ENCODE measurements at places on chromosomes 1 and 21.

- DNase-seq, result no peak
Observed at GRCh38 chr21:42112857-42113256, 41.7 kb downstream of the UMODL1 start.

DNA sequence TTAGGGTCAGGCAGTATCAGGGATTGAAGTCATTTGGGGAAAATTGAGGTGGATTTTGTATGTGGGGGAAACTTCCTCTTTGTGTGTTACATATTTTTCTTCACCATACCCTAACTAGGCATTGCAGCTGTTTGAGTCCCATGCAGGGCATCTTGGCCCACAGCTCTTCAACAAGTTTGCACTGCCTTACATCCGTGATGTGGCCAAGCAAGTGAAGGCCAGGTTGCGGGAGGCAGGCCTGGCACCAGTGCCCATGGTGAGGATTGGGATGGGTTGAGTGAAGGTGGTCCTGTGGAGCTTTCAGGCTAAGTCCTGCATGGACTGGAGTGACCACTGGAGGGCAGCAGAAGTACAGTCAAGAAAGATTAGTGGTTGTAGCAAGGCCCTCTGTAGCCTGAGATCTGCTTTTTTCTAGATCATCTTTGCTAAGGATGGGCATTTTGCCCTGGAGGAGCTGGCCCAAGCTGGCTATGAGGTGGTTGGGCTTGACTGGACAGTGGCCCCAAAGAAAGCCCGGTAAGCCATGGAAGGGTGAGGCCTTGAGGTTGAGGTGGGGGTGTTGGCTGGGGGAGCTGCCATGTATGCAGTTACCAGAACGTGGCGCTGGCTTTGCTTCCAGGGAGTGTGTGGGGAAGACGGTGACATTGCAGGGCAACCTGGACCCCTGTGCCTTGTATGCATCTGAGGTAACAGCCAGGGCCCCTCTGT is 2.4 kb downstream of the UROD start:
- peak; percentile 79 for DNase-seq

GRCh38 chr1:236576004-236576403 is 28.3 kb downstream of the HEATR1 start:
- DNase-seq, result no peak

- DNase-seq, result no peak
Observed at GRCh38 chr1:55369474-55369873, 154.3 kb upstream of the USP24 start.

GRCh38 chr1:11594222-11594621 is 60.0 kb downstream of the FBXO2 start:
- DNase-seq, result no peak

- DNase-seq, result no peak
Observed at GRCh38 chr1:59025898-59026426, 242.1 kb upstream of the JUN start.

DNA sequence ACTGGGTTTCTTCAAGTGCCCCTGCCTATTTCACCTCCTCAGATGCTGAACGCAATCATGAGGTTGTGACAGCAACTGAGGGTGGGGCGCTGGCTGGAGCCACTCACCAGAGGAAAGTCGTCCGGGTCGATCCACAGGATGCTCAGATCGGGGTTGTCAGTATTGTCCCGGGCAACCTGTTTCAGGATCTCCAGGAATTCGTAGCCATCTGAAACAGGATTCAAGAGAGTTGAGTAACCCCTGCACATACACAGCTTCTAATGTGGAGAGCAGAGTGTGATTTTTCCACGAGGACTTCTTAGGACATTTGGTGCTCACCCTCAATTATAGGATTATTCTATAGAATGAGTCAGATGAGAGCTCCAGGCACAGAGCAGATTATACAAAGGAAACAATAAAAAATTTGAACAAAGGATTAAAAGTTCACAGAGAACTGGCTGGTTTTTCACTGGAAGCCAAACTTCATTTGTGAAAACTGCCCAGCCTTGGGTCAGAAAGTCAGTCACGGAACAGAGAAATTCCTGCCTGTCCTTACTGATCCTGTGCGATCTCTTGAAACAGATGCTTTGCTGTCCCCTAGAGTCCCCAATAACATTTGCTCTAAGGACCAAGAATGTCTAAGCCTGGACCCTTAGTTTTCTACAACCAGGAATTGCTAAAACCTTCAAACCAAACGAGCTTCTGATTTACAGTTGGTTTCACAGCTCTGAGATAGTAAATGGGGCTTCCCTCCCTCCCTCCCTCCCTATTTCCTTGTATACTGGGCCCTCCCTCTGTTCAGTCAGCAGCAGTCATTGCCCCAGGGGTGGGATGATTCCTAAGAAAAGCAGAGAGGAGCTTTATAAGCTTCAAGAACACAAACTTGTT is 63.2 kb downstream of the CASQ2 start:
- DNase-seq, result no peak

DNA sequence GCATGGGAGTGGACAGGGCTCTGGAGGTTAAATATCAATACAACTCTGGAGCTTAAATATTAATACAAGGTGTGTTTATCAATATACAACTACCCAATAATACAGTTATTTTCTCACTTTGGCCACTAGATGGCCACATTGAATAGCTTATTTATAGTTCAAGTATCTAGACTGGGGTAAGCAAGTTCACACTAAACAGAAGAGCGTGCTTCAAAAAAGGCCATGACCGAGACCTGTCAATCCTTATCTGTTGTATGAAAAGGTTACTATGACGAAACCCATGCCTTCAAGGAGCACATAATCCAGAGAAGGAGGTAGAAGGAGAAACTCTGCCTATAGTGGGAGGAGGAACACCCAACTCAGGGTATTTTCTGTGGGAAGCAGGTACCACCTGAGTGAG is 29.1 kb downstream of the CHML start:
- peak; percentile 49 for DNase-seq

DNA sequence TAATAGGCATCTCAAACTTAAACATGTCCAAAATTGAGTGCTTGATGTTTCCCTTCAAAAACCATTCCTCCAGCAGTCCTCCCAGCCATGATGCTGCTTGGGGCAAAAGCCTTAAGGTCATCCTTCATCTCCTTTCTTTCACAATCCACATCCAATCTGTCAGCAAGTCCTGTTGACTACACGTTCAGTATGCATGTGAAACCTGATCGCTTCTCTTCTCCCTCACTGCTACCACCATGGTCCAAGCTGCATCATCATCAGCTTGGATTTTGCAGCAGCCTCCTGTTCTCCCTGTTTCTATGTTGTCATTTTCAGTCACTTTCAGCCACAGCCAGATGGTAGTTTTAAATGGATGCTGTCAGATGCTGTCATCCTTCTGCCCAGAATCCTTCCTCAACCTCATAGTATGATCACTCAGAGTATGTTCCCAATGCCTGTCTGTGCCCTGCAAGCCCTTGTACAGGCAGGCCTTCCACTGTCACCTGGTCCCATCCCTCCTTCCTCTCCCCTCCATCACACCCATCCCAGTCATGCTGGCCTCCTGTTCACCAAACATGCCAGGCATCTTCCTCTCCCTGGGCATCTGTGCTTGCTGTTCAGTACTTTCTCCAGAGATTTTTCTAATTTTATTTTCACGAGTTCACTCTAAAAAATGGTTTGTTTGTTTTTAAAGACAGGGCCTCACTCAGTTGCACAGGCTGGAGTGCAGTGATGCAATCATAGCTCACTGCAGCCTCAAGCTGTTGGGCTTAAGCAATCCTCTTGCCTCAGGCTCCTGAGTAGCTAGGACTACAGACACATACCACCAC is 66.0 kb downstream of the SYDE2 start:
- no peak for DNase-seq

- no peak for DNase-seq
Observed at GRCh38 chr1:46682064-46682463, 10.4 kb downstream of the TEX38 start.

GRCh38 chr1:36693161-36693525 is 210.4 kb upstream of the CSF3R start:
- DNase-seq, result no peak

DNA sequence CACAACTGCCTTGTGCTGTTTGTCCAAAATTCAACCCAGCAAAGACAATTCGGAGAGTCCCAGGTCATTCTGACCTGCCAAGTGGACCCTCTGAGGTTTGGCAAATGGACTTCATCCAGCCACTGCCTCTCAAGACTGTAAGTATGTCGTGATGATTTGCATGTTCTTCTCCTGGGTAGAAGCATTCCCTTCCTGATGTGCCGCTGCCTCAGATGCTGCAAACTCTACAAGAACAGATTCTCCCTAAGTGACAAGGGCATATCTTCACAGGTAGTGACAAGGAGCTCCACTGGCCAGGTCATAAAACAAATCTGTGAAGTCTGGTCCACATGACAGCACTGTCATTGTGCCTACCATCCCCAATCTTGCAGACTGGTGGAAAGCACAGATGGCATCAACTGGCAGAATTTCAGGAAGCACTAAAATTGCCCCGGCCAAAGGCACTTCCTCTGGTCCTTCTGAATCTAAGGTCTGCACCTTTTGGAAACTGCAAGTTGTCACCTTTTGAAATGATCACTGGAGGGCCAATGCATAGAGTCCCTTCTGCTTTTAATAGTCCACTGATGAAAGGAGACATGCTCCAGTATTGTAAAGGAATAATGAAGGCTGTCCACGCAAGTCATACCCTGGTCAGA is 27.4 kb downstream of the POFUT2 start:
- DNase-seq, result no peak

DNA sequence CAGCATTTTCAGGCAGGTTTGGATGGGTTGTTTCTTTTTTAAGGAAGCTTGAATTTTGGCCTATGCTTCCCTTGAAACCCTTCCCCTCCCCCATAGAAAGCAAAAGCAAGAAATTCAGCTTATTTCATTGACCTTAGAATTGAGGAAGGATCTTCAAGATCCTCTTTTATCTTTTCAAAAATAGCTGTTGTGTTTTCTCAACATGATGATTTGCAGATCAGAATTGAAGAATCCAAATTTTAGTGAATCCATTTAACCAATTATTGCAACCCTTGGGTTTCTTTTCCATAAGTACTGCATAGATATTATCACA is 73.7 kb downstream of the LRRC8C start:
- DNase-seq, result peak; percentile 15

GRCh38 chr1:14403961-14404645 is 194.4 kb upstream of the KAZN start:
- no peak for DNase-seq

DNA sequence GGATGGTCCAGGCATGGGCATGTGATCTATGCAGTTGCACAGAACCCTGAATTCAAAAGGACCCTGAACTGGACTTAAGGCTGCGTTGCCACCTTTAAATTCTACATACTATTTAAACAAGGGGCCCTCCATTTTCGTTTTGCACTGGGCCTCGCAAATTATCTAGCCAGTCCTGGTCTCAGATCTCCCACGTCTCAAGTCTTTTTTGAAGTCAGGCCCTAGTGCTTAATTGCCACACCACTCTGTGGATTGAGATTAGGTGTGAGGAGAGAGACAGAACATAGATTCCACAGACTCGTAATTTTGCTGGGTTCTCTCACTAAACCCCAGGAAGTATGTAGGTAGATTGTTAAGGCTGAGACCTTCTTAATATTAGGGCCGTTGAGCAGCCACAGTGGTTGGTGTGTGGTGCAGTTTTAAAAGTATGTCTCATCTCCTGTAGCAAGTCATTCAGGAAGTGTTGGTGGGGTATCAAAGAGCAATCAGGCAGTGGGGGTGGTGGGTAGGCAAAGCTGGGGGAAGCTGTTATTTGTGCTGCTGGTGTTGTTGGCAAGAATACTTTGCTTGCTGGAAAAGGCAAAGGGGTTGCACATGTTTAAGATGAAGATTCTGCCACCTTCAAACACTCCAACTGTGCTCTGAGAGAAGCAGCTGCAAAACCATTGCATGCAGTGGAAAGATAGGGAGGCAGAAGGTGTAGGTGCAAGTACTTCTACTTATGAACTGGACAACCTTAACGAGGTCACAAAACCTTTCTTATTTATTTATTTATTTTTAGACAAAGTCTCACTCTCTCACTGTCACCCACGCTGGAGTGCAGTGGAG is 11.2 kb downstream of the CD84 start:
- no peak for DNase-seq

DNA sequence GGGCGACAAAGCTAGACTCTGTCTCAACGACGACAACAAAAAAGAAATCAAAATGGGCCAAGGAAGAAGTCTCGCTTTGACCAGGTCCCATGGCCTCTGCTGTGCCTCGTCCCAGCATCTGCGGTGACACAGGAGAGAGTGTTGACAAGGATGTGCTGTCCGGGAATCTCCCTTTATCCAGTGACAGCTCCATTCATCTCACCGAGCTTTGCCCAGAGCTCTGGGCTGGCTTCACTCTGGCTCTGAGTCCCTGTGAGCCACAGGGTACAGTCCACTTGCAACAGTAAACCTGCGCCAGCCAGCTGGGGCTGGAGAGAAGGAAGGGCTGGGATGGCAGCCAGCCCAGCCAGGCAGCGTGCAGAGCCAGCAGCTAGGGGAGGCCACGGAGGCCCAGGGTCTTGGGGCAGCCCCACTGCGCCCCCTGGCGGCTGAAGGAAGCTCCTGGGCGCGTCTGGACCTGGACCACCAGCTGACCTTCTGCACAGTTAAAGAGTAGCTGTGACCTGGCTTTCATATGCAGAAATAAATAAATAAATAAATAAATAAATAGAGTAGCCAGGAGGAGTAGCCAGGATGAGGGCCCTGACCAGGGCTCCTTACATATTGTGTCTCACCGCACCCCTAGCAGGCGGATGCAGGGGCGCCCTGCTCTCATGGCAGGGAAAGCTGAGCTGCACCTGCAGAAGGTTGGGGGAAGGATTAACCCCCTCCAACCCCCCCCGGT is 29.7 kb downstream of the ENO1 start:
- peak; percentile 87 for DNase-seq

- no peak for DNase-seq
Observed at GRCh38 chr1:85453640-85454194, 11.2 kb downstream of the DDAH1 start.

- DNase-seq, result no peak
Observed at GRCh38 chr1:176241385-176242015, 34.4 kb upstream of the COP1 start.

GRCh38 chr1:201707656-201708055 is 121.3 kb upstream of the IPO9 start:
- no peak for DNase-seq

GRCh38 chr1:91757763-91758460 is 128.0 kb downstream of the TGFBR3 start:
- DNase-seq, result no peak

- no peak for DNase-seq
Observed at GRCh38 chr1:8307628-8308027, 10.3 kb upstream of the SLC45A1 start.

DNA sequence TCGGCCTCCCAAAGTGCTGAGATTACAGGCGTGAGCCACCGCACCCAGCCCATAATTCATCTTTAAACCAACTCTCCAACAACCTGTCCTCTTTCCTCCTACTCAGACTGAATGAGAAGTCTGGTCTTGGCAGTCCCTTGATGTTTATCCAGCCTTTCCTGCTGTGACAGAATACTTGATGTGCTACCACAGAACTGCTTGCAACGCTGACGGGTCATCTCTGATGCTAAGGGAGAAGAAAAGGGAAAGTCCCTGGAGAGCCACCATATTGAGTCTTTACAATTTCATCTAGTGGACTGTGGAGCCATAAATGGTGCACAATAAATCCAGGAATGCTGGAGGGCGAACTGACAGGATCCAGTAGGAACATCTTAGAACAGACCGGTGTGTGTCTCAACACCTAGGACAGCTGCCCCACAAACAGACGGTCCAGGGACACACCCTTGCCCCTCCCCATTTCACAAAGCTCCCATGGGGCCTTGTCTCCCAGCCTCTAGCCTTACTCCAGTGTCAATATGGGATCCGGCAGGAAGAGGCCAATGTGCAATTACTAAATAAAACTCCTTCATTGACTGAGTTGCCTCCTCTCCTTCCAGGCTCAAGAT is 30.7 kb downstream of the JAK1 start:
- no peak for DNase-seq

All from germinal center (tissue), 1 donor.